Iris pigment epithelial cell (primary cell): ENCODE measurements at places on chromosomes 2 and 18.

GRCh38 chr2:130845505-130846085 lies 8.9 kb downstream of the ARHGEF4 start:
- DNase-seq = no peak

GRCh38 chr2:85393836-85394235 lies 16.3 kb downstream of the CAPG start:
- peak; percentile 40 for DNase-seq

GRCh38 chr2:126776255-126776654 lies 120.3 kb downstream of the GYPC start:
- DNase-seq = no peak

GRCh38 chr2:64695721-64696261 lies 42.1 kb upstream of the SERTAD2 start:
- no peak for DNase-seq

GRCh38 chr2:105149272-105149671 lies 92.3 kb upstream of the GPR45 start:
- DNase-seq = no peak

GRCh38 chr2:37886745-37887144 lies 38.3 kb upstream of the RMDN2 start:
- DNase-seq = peak; percentile 92

DNA sequence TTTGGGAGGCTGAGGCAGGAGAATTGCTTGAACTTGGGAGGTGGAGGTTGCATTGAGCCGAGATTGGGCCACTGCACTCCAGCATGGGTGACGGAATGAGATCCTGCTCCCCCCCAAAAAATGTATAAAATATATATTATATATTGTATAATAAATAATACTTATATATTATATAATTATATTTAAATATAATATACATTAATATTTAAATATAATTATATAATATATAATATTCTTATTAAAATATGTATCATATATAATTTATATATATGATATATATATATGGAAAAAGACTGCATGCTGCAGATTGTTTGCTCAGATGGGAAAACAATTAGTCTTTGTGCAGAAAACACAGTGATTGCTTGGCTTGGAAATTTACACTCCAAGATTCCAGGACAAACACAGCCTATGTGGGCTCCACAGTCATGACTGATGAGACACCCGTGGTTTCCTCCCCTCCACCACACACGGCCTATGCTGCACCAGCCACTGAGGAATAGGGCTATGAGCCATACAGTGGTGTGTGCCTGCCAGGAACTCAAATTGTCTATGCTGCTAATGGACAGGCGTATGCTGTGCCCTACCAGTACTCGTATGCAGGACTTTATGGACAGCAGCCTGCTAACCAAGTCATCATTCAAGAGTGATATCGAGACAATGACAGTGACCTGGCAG lies 30.0 kb downstream of the PMAIP1 start:
- no peak for DNase-seq

DNA sequence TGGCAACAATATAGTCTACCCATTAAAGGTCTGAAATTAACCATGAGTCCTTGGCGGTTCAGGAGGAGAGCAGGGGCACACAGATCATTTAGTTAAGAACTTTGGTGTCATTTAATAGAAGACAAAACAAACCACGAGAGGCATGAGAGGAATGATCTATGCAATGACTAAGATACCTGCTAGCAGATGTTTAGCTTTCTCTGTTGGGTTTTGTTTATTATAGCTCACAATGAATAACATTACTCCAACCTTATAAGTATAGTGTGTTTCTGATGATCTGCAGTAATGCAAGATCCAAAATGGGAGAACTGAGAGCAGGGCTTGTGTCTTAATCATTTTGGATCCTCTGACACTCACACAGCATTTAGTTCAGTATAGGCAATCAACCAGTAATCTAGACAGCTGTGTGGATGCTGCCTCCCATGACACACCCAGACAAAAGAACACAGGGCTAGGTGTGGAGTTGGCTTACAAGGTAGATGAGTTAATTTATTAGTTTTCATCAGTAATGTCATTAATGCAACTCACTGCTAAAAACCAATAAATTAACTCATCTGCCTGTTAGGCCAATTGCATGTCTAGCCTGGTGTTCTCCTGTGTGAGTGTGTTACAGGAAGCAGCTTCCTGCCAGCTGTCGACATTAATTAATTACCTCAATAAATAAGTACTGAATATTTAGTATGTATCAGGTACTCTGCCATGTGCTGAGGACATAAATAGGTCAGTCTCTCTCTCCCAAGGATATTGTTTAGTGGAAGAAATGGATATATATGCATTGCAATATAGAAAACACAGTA lies 92.3 kb downstream of the CLIP4 start:
- no peak for DNase-seq

GRCh38 chr2:197339016-197339415 lies 28.4 kb upstream of the ANKRD44 start:
- no peak for DNase-seq

DNA sequence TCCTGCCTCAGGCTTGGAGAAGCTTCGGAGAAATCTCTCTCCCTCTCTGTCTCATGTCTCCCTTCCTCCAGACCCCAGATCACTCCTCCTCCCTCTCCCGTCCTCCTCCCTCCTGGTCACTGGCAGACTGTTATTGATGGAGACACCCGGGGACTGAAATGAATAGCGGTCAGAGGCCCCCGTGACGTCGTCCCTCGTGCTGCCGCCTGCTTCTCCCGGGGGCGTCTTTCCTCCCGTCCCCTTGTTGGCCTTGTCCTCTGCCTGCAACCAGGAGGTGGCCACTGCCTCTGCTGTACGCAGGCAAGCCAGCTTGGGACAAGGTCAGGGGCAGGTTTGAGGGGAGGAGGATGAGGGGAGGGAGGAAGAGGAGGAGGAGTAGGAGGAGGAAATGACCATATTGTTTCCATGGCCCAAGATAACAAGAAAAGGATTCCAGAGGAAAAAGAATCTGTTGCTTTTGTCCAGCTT lies 78.2 kb downstream of the CELF4 start:
- no peak for DNase-seq

DNA sequence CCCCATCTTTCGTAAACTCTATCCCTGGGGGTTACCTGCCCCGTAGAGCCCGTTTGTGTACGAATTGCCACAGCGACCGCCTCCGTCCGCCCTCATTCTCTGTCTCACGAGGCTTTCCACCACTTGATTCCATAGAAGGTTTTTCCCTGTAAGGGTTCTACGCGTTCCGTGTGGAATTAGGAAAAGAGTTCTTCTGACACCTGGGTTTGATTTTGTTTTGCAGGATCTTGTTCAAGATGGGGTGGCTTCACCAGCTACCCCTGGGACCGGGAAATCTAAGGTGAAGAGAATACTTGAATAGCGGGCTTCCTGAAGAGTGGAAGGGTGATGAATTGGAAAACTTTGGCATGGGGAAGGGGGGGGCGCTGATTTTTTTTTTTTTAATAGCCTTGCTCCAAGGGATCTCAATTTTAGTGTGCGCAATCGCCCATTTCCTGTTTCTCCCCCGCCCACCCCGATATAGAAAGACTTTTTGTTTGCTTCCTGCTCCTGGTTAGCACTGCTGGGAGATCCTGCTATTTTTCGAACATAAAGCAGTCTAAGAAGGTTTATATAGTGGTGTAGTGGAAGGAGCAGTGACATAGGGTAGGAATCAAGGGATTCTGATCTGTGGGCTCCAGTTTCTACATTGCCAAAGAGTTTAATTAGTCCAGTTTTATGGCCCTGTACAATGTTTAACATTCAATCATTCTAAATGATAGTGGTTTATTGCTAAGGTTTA lies 564 bp downstream of the GCC2 start:
- DNase-seq = peak; percentile 36

GRCh38 chr2:179239195-179239594 lies 25.4 kb downstream of the SESTD1 start:
- peak; percentile 41 for DNase-seq

DNA sequence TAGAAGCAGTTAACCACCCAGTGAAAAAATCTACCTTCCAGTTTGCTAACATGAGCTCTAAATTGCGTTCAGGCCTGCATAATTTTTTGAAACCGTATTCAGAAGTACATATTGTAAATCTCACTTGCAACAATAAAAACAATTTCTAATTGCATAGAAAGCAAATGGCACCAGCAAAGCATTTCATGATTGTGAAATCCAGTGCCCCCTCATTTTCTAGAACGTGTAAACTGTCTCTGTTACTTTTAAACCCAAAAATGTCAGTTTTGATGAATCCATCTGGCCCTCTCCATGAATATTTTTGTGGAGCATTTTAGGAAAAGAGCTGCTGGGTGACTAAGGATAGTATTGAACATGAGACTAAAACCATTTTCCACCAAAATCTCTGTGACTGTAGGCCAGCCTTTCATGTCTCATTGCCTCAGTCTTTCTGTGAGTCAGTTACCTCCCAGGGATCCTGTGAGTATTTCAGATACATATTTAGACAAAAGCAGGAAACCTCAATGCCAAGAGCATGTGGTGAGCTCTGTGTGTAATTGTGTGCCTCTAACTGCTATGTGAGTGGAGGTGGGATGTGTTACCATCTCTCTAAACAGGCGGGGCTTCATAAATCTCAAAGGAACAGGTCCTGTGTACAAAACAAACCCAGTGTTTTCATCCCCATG lies 477.8 kb upstream of the DCC start:
- no peak for DNase-seq

DNA sequence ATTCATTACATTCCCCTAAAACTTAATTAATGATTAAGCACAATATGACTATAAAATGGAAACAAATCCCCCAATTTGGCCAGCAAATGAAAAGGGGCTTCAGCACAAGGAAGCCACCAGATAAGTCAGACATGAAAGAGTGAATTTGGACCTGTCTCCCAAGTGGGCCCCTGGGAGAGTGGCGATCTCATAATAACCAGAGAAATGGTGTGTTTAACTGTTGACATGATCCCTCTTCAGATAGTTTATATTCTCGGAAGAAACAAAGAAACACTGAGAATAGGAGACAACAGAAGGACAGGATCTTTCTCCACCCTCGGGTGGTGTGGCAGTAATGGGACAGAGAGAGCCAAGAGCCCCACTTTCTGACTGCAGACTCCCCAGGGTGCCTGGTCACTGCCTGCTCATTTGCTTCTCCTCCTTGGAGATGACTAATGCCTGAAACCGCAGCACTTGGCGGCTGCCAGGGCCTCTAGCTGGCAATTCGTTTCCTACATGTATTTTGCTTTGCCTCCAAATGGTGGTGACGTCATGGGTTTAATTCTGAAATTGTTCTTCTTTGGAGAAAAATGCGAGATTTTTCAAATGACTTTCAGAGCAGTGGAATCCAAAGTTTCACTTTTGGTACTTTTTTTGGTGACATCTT lies 46.4 kb upstream of the SPP2 start:
- peak; percentile 86 for DNase-seq

DNA sequence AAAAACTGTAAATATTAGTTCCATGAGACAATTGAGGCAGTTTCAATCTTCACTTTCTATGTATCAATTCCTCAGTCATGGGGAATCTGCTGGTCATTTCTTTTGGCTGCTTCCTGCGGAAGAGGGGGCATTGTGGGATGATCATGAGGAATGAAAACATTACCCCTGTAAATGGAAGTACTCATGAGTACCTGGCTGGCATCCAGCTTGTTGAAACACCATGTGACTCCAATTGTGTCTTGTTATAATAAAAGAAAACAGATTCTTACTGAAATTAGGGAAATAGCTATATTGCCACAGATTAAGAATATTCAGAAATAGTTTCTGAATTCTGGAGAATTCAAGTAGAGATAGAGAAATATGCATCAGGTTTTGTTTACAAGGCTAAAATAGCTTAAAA lies 41.6 kb upstream of the GPR39 start:
- peak; percentile 26 for DNase-seq

DNA sequence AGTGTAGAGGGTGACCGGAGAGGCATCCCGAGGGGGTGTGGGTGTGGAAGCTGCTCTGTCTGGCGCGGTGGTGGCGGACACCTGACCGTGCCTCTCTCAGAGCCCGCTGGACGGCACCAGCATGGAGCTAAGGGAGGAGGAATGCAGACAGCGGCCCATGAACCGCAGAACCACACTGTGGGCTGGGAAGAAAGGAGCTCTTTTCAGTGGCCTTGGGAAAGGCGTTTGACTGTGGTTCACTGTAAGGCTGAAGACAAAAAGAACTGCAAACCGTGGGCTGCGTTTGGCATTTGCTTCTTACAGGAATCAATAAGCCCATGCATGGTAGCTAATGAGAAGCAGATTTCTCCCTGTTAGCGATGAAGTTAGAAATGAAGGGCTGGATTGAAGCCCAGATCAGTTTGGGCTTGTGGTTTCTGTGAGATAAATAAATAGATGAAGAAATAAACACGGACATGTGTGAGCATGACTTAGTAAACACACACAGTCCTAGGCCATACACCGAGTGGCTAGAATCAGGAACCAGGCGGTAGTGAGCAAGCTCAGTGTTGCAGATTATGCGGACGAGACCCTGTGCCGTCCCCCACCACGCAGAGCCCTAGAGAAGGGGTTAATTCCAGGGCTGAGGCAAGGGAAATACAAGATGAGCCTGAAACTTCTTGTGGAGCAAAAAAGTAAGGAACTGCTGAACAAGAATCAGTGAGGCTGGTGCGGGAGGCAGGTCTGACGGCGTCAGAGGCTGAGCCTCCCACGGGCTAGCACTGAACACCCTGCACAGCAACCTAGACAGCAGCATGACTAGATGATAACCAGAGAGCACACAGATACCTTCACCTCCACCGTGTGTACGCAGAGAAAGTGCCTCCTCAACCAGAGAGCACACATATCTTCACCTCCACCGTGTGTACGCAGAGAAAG lies 29.3 kb upstream of the NFATC1 start:
- DNase-seq = peak; percentile 86

DNA sequence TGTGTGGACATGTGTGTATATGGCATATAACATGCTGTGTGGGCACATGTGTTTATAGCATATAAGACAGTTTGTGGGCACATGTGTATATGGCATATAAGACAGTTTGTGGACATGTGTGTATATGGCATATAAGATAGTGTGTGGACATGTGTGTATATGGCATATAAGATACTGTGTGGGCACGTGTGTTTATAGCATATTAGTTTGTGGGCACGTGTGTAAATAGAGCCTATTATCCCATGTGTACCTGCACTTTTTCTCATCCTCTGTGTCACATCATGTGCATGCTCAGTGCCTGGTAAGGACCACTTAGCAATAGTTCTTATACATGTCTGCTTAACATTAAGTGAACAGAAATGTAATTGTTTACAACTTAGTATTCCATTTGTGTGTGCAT lies 45.2 kb downstream of the TPO start:
- DNase-seq = no peak

GRCh38 chr2:45614330-45614729 lies 3.3 kb upstream of the SRBD1 start:
- DNase-seq = no peak

GRCh38 chr18:80009661-80010550 lies 21.5 kb upstream of the TXNL4A start:
- peak; percentile 98 for DNase-seq

- peak; percentile 18 for DNase-seq
These were observed 19.3 kb upstream of the ALK start for GRCh38 chr2:29940706-29941105.
